ENCODE measurements at places on chromosomes 12 and 14. TPM values are rescaled to one million over a fixed set of nuclear protein-coding genes. Genes with fewer than 3 reads are reported as not detected.
A peak's percentile ranks its signal among the peaks of the same experiment; 100 is the strongest.

- DNase-seq = no peak
These were observed 55.2 kb downstream of the ATP23 start for GRCh38 chr12:57996520-57996919.

DNA sequence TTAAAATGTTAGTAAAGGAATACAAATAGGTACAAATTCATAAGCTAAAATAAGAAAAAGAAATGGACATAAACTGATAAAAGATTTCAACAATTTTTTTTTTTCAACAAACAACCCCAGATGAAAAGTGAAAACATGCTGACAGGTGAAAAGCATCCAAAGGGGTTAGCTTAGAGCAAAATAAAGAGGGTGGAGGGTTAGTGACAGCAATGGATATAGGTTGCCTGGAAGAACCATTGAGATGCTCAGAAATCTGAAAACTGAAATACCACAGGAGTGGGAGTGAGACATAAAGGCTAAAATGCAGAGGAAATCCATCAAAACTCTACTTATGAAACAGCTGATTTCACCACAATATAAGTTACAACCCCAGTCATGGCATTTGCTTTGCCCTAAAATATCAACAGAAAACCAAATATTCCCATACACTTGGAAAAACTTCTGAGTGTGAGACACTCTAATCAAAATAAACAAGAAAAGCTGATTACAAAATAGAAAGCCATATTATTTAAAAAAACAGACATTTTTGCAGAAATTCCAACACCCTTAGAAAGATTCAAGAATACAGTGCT is 136.3 kb upstream of the PLEKHG7 start:
- no peak for DNase-seq

GRCh38 chr14:23300687-23301223 is 1.9 kb downstream of the PPP1R3E start:
- peak; percentile 65 for DNase-seq

DNA sequence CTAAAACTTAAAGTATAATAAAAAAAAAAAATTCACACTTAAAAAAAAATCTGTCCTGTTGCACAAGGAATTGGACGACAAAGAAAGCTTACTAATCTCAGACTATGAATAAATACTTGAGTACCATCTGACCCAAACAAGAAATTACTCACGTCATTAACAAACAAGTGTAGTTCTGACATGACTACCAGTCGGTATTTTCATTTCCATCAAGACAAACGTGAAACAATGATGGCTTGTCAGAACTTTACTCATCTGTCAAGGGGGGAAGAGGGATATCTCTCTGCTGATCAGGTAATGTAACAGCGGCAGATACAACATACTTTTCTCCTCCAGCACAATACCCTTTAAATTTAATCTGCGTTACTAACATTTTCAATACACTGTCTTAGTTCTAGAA is 78.3 kb downstream of the CDK17 start:
- no peak for DNase-seq

- DNase-seq = no peak
These were observed 35.0 kb downstream of the DTX1 start for GRCh38 chr12:113091506-113091905.

GRCh38 chr14:91817566-91818325 is 49.6 kb downstream of the TC2N start:
- DNase-seq = no peak

- no peak for DNase-seq
These were observed 12.8 kb downstream of the LRCOL1 start for GRCh38 chr12:132597333-132598316.

DNA sequence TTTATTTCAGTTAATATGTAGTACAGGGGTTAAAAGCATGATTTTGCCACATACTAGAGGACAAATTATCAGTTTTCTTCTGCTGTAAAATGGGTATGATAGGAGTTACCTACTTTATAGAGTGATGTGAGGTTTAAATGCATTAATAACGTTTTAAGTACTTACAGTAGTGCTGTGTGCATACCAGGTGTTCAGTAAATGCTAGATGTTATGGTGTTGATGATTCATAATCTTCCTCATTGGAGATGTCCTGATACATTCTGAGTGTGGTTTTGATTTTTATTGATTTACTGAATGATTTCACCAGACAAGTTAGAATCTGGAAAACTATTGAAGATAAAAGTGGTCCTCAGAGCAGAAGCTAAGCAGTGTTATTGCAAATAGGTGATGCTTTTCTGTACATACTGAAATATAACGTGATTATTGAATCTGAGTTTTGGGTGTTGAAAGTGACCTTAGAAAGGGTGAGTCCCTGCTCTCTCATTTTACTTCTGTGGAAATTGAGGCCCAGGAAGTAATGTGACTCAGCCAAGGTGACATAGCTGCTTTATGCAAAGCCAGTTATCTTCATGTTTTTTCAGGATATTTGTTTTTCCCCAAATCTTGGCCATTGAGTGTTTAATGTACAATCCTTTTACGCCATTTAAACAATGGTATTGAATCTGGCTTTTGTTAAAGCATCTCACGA is 54.7 kb downstream of the VRK1 start:
- no peak for DNase-seq

- no peak for DNase-seq
These were observed 368.8 kb downstream of the ETNK1 start for GRCh38 chr12:22993609-22994315.

DNA sequence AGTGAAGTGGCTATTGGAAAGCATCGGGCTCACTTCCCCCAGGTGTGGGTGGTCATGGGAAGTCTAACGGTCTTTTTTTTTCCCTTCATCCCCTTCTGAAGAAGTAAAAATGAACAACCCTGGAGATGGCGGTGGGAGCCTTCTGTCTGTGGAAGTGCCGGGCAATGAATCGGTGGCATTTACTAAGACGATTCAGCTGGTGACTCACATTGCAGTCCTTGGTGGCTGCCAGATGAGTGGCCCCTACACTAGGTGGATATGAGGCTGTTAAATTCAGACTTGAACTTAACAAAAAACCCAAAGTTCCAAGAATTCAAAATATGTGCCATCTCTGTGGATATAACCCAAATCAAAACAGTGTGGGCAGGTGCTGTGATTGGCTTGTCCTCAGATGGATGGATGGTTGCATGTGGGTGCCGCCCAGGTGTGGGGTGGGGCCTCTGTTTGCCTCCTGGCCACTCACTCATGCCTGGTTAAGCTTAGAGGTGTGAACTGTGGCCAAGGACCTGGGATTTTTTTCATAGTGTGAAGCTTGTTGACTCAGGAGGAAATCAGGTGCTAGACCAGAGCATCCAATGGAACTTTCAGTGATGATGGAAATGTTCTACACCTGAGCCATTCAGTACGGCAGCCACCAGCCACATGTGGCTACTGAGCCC is 176.7 kb upstream of the NOS1 start:
- DNase-seq = no peak

- DNase-seq = no peak
These were observed 2.2 kb upstream of the KRT80 start for GRCh38 chr12:52193991-52194390.

- no peak for DNase-seq
These were observed 288.9 kb upstream of the CLEC14A start for GRCh38 chr14:38544776-38545175.

- no peak for DNase-seq
These were observed 107.5 kb downstream of the GPATCH2L start for GRCh38 chr14:76259029-76259735.

DNA sequence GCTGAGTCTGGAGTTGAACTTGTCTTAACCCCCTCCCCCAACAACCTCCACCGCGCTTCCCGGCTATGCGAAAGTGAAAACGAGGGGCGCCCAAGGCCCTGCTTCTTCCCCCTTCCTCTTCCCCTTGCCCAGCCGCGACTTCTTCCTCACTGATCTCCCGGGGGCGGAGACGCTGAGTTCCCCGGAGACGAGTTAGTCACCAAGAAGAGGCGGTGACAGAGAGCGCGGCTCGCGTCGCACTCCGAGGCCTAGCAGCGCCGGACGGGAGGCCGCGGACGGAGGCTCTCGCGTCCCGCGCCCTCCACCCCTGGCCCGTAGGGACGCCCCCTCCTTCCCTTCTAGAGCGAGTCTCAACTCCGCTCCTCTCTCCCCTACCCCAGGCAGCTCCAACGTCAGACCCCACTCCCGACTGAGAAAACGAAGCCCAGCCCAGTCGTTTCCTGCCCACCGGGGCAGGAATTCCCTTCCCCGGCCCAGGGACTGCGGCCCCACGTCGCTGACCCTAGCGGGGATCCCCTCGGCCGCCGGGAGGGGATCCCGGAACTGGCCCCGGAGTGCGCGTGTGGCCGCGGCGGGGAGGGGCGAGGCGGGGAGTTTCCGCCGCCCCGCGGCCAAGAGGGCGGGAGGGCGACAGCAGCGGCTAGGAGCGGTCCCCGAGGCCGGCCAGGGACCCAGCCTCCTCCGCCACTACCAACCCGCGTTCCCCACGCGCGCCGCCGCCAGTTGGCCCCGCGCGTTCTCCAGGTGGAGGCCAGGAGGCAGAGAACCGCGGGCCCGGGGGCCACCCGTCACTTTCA is 1.4 kb downstream of the BAZ1A start:
- DNase-seq = peak; percentile 84

DNA sequence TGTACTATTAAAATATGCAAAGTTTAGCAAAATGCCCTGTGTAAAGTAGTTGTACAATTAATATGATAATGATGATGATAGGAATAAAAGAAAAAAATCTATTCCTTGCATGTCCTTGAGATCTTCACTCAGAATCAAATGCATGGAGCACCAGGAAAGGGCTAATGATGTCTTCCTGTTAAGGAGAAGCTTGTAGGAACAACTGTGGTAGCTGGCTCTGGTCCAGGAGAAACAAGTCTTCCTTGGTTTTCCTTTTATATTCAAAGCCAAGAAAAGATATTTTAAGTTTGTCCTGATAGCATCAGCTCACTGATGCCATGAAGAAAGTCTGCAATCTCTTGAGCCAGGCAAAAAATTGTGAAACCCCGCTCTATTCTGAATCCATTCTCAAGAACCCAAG is 138.9 kb downstream of the PIK3C2G start:
- DNase-seq = no peak

GRCh38 chr12:101594700-101595099 is at the start of gene MYBPC1:
Gene MYBPC1 (plus strand): TSS chr12:101594971. CDS start chr12:101595071, 100 bp downstream.
- no peak for DNase-seq

- no peak for DNase-seq
These were observed 9.6 kb downstream of the MMP14 start for GRCh38 chr14:22845821-22846625.

DNA sequence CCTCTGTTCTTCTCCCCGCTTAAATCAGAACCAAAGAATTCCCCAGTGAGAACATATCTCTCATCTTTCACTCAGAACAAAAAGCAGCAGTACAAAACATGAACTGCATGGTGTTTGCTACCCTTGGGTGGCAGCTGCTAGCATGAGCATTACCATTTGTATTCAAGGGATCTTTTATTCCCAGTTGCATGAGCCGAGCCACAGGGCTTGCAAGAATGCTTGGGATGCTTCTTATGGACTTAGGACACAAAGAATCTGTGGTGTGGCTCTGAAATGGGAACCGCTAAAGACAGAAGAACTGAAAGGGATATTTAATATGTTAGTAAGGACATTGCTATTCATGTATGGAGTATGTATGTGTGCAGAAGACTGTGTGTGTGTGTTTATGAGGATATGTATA is 190.6 kb downstream of the TMX1 start:
- no peak for DNase-seq

- DNase-seq = peak; percentile 33
These were observed 8.5 kb upstream of the CFL2 start for GRCh38 chr14:34722723-34723545.

DNA sequence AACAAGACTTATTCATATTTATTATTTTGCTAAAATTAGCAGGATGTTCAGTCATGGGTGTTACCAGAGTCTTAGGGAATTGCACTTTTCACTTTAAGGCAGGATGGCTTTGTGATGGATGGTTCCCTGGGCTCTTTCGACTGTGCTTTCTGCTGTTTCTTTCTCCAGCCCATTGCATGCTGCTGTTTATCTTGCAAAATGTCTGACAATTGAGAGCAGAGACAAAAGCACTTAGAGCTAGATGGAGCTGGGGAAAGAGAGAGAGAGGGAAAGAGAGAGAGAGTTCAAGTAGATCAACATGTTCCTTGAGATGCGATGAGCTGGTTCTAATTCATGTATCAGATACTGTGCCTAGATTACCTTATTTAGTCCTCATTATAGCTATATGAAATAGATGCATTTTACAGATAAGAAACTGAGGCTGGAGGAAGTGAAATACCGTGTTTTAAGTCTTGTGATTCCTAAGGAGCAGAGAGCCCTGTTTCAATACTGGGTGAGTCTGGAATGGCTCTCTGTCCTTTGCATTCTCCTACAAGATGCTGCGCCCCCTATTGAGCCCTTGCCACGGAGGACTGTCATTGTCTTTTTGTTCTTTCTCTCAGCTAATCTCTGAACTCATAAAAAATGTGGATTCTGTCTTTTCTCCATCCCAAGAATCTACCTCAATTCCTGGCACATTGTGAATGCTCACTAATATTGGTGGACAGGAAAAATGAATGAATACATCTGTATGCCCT is 227.9 kb downstream of the ALG10B start:
- DNase-seq = no peak

GRCh38 chr12:31120392-31121008 is 46.8 kb downstream of the DDX11 start:
- DNase-seq = no peak

DNA sequence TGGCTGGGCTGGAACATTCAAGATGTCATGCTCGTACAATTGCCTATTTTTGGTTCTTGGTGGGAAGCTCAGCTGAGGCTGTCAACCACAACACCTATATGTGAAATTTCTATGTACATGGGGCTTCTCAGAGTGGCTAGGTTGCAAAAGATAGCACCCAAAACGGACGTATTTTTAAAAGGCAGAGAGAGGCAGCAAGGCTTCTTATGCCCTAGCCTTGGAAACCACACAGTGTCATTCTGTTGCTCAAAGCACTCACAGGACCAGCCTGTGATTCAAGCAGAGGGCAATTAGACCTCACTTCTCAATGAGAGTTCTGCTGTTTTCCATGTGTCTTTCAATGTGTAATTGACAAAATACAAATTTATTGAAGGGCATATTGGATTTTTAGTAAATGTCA is 134.0 kb downstream of the GXYLT1 start:
- DNase-seq = no peak

- DNase-seq = no peak
These were observed 325 bp downstream of the C12orf60 start for GRCh38 chr12:14803830-14804160.

DNA sequence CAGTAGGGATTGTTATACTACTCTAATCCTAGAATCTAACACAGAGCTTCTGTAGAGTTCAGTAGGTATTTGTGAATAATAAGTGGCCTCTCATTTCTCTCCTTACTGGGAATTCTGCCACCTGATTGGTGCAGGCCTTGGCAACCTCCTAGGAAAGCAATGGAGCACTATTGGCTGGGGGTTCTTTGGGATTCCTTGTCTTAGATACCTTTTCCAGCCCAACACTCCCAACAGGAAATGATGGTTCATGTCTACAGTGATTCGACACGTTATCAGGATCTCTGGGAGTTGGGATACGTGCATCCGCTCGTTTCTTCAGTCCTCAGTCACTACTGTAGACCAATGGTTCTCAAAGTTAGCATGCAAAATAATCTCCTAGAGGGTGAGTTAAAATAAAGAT is 67.4 kb downstream of the ELK3 start:
- no peak for DNase-seq

CD163L1 gene
- total RNA-seq = 4.2 TPM

ATL1 gene
- total RNA-seq = 4.3 TPM

DHRS1 gene
- total RNA-seq = 38.0 TPM

GRIN2B gene
- 1.5 TPM for total RNA-seq

PUS1 gene
- 58.9 TPM for total RNA-seq

NPFF gene
- total RNA-seq = not detected

PMCH gene
- not detected for total RNA-seq

RASSF9 gene
- 0.88 TPM for total RNA-seq

CISTR gene
- total RNA-seq = not detected

SYCP3 gene
- total RNA-seq = 0.35 TPM

KLRC2 gene
- total RNA-seq = not detected

GARIN6 gene
- not detected for total RNA-seq

CEP128 gene
- 4.4 TPM for total RNA-seq

AMDHD1 gene
- not detected for total RNA-seq

NDUFB1 gene
- total RNA-seq = 167 TPM

Measured in colonic mucosa (tissue), 4 donors.